ENCODE measurements at places on chromosomes 13 and 19.
A peak's percentile ranks its signal among the peaks of the same experiment; 100 is the strongest.

DNA sequence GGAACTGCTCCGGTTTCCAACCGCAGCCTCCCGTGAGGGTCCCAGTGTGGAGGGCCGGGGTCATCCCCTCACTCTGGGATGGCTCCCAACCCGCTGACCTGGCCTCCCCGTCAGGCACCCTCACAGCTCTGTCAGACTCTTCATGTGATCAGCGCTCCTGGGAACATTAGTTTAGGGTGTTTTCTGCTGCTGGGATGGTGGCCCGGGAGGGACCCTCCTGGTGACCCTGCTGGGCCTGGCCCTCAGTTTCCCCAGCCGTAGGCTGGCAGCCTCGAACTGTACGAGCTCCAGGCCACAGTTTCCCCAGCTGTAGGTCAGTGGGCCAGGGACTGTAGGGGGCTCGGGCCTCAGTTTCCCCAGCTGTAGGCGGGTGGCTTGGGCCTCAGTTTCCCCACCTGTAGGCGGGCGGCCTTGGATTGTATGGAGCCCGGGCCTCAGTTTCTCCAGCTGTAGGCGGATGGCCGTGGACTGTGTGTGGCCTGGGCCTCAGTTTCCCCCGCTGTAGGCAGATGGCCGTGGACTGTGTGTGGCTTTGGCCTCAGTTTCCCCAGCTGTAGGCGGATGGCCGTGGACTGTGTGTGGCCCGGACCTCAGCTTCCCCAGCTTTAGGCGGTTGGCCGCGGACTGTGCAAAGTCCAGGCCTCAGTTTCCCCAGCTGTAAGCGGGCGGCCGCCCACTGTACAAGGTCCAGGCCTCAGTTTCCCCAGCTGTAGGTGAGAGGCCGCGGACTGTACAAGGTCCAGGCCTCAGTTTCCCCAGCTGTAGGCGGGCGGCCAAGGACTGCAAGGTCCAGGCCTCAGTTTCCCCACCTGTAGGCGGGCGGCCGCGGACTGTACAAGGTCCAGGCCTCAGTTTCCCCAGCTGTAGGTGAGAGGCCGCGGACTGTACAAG, 1.3 kb upstream of the PTBP1 start:
- no peak for DNase-seq

DNA sequence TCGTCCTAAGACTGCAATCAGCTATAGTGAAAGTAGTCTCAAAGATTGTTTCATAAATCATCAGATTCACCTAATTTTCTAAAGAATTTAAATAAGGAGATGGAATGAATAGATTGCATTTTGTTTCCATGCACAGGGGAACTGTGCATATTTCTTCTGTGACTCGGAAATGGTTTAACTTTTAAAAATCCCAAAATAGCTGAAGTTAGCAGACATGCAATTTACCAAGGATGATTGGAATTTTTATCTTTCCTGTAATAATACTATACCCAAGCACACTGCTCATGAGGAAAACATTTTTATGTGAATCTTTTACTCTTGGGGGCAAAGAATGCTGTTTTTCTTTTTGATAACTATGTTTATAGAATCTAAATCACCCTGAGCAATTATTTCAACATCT, 15.0 kb upstream of the LMO7 start:
- DNase-seq: no peak

DNA sequence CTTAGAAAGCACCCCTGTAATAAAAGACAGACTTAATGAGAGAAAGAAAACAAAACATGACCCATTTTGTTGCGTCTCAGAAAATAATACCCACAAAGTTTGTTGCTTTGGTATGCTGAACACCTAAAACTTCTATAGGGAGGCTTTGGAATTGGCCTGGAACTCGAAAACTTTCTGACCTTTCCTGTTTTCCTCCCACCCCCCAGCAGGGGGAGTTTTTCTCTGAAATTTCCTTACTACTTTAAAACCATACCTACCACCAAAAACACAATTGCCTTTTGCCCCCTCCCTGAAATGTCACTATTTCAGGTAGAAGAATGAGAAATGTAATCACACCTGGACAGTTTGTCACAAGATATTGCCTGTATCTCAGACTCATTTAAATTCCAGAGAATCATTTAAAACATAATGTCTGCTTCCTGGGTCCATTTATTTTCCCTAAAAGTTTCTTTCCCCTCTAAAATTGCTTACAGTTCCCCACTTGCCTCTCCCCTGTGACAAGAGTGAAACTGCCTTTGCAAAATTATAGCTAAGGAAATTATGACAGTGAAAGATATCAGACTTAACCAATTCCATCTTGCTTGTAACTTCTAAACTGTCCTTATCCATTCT, 2700.2 kb downstream of the PCDH9 start:
- DNase-seq: no peak

- DNase-seq: no peak
Measured at GRCh38 chr13:30396434-30397075, 25.7 kb upstream of the UBE2L5 start.

DNA sequence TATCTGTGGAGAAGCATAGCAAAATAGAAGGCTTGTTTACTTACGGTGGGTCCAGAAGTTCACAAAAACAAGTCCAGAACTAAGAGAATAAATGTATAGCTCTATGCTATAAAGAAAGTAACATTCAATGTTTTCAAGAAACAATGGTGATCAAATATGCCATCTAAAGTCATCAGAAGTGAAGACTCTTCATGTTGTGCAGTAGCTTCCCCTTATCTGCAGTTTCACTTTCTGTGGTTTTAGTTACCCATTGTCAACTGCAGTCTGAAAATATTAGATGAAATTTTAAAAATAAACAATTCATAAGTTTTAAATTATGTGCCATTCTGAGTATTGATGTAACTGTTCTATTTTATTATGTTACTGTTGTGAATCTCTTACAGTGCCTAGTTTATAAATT, 72.5 kb downstream of the EDNRB start:
- DNase-seq: no peak

DNA sequence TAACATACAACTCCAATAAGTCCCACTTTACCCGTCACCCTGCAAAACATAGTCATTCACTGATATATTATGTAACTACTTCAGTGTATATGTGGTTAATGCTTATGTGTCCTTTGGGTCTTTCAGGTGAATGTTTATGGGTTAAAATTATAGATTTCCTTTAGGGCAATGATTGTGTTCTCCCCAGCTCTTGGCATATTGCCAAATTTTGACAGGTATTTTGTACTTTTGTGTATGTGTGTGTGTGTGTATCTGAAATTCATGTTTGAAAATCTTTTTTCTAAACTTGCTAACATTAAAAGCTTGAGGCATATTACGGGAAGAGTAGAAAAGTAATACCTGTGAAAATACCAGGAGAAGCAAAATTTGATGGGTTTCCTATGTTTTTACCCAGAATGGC, 8.2 kb downstream of the CDK8 start:
- DNase-seq: no peak

DNA sequence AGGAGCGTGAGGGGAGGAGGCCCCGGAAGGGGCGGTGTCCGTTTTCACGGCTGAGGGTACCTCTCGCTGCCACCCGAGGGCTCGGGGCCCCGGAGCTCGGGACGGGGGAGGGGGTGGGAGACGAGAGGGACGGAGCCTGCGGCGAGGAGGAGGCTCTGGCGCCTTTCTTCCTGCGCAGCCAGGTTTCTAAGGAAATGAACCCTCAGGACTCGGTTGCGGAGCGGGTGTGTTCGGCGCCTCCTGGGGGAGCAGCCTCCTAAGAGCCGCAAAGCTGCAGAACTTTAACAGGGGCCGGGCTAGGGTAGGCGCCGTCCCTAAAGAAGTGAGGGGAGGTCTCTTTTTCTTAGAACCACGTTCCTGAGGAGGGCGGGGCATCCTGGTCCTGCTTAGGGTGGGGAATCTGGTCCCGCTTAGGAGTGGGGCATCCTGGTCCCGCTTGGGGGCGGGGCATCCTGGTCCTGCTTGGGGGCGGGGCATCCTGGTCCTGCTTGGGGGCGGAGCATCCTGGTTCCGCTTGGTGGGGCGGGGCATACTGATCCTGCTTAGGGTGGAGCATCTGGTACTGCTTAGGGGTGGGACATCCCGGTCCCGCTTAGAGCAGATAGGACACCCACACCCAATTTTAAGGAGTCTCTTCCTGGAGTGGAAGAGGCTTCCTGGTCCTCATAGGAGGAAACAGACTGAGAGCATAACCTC, 6.2 kb downstream of the SYT5 start:
- no peak for DNase-seq

- no peak for DNase-seq
Measured at GRCh38 chr19:29673451-29674371, 8.4 kb downstream of the PLEKHF1 start.

GRCh38 chr13:23921451-23921888, 24.2 kb upstream of the C1QTNF9B start:
- peak; percentile 20 for DNase-seq

GRCh38 chr13:47672245-47673008, 328.6 kb downstream of the SUCLA2 start:
- no peak for DNase-seq

DNA sequence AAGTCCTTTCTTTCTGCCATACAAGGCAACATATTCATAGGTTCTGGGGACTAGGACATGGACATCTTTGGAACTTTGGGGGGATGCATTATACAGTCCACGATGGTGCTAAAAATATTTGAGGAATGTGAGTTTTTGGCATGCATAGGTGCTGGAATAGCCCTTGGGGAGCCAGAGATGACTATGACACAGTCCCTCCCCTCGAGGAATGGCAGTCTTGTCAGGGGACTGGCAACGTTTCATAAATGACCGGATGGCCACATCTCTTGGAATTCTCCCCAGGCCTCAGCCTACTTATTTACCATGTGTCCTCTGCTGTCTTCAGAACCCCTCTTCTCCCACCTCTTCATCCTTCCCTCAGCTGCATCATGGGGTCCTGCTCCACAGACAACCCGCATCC, 13.6 kb downstream of the MEIOSIN start:
- DNase-seq: no peak

- DNase-seq: no peak
Measured at GRCh38 chr13:112867301-112867711, 101.7 kb upstream of the MCF2L start.

GRCh38 chr13:47420568-47420967, 523.7 kb upstream of the HTR2A start:
- DNase-seq: no peak

- DNase-seq: no peak
Measured at GRCh38 chr13:70054572-70054971, 53.1 kb upstream of the ATXN8OS start.

- DNase-seq: no peak
Measured at GRCh38 chr13:81409284-81409683, 1068.4 kb upstream of the SPRY2 start.

GRCh38 chr19:1052349-1052975, 12.6 kb downstream of the ABCA7 start:
- DNase-seq: no peak

DNA sequence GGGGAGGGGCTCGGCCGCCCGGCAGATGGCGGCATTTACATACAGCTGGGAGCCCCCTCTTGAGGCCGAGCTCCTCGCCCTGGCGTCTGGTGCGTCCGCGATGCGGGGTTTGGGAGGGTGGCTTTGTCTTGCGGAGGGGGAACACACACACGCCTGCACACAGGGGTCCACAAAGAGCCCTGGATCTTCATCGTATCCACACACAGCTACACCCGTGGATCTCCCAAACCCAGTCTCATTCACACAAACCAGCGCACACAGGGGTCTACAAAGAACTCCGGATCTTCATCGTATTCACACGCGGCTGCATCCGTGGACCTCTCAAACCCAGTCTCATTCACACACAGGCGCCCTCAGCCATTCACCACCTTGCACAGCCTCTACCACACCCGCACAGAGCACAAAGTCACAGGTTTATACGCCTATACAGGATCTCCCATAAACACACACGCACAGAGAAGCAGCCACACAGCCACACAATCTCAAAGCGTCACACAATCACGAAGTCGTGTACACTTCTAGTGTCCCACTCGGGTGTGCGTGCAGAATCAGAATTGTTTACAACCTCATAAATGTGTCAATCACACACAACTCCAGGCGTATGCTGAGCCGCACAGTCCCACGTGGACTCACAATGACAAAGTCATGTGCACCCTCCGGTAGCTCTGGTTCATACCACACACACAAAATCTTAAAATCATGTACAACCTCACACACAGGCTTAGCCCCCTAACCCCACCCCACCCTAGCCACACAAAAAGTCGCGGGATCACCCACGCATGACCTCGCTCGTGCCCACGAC, 550 bp upstream of the DLL3 start:
- no peak for DNase-seq

DNA sequence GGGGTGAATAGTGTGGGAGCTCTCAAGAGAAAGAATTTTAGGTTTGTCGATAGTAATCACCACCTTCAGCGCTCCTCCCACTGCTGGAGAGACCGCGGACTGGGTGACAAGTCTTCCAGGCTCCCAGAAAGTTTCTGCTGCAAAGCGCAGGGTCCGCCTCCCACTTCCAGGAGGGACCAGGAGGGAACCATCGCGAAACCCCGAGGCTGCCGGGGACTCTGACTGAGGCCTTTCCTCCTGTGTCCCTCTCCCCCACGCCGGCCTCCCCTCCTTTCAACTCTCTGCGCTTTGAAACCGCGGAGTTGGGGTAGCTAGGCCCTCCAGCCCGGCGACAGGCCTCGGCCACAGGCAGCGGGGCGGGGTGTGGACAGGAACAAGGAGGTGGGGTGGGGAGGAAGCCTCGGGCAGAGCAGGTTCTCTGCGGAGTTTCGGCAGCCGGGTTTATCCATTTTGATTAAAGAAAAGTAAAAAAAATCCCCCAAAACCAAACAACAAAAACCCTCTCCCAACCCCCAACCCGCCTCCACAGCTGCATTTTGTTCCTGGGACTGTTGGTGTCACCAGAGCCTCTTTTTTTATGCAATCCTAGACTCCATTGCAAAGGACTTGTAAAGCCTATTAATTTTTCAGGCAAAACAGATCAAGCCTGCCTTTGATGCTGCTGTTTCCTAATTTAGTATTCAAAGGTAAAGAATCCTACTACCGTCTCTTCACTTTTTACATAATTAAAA, 157.2 kb downstream of the TM9SF2 start:
- DNase-seq: peak; percentile 63

DNA sequence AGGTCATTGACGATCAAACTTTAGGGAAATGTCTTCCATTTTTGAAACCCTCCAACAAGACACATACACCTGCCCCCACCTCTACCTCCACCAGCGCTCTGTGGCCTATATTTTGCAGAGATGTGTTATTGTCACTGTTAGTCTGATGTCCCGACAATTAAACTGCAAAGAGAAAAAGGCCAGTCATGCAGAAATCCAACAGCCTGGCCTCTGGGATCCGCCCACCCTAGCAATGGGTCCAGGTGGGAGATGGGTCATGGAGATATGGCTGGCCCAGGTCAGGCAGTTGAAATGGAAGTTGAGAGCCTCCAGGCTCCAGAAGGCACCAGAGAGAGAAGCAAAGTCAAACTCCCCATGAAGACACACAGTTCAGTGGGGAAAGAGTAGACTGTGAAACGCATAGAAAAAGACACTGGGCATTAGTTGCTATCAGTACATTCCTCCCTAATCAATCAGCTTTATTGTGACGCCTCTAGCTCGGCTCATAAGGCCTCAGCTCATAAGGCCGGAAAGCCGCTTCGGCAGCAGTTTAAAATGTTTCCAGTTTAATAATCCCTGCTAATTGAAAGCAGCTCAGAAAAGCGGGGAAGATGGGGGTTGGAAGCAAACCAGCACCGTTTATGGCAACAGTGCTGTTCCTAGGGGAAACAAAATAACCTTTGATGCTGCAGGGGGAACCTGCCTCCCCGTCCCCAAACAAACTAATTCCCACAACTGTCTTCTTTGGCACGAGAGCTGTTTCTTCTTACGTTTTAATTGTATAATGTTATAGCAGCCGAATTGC, 239.7 kb upstream of the ZNF507 start:
- DNase-seq: no peak

GRCh38 chr19:38784224-38784623, 4.8 kb upstream of the LGALS7B start:
- DNase-seq: no peak

- peak; percentile 67 for DNase-seq
Measured at GRCh38 chr19:48110350-48110966, at the start of gene PLA2G4C. TSS of gene PLA2G4C (minus strand) at chr19:48110817. CDS start at chr19:48106529, 4,288 bp downstream.

GRCh38 chr19:858868-859843, at the start of gene CFD:
TSS of gene CFD (plus strand) at chr19:859664. CDS start at chr19:859690, 26 bp downstream.
- no peak for DNase-seq

All from DMS 273 treated with DMSO at 0.1 percent for 48 hours (cell line).